ENCODE measurements at places on chromosomes 4 and X.

DNA sequence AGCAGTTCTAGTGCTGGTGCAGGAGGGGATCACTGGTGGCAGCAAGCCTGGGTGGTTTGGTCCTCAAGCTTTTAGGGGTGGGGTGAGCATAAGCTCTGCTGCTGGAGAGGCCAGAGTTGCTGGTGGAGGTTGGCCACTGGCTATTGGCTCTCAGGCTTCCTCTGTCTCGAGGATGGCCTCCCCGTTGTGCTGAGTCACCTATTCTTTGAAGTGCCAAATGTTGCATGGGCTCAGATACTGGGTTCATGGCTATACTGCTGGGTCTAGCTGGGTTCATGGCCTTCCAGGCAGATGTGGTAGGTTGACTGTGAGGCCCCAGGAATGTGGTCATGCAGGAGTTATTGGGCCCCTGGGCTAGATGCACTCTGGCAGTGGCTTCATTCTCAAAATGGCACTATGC lies 466.3 kb downstream of the NAF1 start:
- no peak for DNase-seq

- DNase-seq = no peak
Observed at GRCh38 chr4:157242871-157243270, 22.3 kb downstream of the GRIA2 start.

DNA sequence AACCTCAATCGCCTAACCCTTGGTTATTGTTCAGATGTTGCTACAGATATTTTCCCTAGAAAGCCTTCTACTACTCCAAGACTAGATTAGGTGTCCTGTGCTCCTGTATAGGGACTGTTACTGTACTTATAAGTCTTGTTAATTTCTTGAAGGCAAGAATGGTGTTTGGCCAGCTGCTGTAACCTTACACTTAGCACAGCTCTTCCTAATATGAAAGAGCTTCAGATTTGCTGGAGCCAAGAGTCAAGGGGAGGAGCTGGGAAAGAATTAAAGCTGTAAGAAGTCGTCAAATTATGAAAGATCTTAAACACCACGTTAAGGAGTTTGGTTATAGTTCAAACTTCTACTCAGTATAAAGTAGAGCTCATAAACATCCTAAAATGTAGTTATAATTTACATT lies 245.9 kb upstream of the TLL1 start:
- no peak for DNase-seq

DNA sequence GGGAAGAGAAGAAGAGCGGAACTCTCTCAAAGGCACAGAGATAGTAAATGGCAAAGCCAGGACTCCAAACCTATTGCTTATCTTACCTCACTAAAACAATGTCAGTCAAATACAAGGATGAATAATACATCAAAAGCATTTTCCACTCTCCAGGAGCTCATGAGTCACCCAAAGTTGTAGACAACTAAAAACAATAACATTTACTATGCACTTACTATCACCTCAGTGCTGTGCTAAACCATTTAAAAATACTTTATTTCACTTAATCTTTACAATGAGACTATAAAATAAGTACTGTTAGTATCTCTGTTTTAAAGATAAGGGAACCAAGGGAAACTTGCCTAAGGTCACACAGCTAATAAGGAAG lies 163.2 kb upstream of the SPANXC start:
- DNase-seq = no peak

- no peak for DNase-seq
Observed at GRCh38 chr4:152640058-152640921, 39.5 kb downstream of the TMEM154 start.

DNA sequence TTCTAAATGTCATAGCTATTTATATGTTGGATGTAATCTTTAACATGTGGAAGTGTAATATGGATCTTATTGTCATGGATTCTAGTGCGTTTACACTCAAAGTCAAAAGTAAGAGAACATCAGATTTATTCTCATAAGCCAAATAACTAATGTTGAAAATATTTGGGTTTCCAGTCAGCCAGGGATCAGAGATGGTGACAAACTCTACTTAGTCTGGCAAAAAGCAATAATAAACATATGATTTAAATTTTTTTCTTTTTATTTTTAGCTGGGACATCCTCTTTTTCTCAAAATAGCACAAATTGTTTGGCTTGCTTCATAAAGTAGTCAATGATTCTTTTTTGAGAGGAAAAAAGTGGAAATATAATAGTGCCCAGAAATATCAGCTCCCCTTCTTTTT lies 392.3 kb downstream of the ARHGAP24 start:
- no peak for DNase-seq

GRCh38 chr4:94924566-94924965 lies 166.8 kb downstream of the BMPR1B start:
- DNase-seq = no peak

DNA sequence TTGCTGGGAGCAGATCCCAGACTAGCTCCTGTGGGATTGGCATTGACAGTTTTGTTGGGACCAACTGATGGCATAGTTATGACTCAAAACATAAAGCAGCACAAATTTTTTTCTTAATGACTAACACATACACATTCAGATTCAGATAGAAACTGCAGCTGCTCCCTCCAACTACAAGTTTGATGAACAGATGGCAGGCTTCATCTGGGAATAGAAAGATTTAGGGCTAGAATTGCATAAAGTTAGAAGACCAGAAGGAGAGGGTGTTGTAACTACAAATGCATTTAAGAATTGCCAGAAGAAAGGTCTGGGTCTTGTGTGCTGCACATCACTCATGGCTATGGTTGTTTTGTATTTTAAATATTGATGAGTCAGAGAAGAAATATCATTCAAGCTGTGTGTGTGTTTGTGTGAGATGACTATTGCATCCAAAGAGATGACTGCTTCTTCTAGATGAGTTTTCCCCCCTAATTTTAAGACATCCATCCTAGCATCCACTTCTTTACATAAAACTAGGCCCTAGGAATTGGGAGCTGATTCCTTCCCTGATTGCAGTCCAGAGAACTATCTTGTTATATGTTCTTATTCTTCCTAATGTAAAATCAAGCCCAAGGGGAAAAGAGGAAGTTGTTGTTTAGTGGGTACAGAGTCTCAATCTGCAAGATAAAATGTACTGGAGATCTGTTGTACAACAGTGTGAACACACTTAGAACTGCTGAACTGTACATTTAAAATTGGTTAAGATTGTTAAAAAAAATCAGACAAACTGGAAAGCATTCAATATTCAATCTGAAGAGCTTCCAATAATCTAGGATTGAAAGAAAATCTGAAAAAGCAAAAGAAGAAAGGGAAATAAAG lies 175.1 kb downstream of the PARM1 start:
- no peak for DNase-seq

DNA sequence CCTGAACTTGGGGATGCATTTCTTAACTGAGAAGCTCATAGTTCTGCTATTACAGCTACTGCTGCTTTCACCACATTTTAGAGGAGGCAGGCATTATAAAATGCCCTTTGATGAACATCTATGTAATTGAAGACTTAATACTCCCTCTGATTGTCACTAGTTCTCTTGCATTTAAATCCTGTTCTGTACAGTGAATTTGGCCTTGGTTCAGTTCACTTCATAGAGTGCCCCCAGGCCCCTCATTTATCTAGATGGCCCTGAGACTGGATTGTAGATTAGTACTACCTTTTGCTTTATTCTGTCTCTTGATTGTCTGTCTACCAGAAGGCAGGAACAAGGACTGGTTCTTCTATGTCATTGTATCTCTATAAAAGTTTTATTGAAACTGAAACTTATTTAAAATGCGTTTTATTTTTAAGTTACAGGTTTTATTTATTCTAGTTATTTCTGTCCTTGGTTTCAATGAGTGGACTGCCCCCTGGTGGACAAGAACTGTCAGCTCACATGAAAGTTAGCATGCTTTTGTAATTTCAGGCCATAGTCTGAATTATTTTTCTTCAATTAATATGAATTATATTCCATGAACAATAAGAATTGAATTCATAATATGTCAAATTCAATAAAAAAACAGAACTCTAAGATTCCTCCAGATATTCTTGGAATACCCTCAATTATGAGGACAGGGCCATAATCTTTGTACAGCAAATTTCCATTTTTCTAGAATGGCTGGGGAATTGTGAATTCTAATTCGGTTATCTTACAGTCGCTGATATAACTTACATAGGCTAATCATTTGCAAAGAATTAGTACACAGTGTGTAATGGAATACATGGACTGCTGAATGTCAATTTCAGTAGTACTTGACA lies 47.2 kb upstream of the TMEM33 start:
- peak; percentile 42 for DNase-seq

- no peak for DNase-seq
Observed at GRCh38 chr4:17329046-17329445, 182.8 kb downstream of the QDPR start.

- no peak for DNase-seq
Observed at GRCh38 chrX:40095583-40096394, 2.0 kb downstream of the BCOR start.

GRCh38 chrX:126164226-126164625 lies 1.9 kb downstream of the DCAF12L2 start:
- DNase-seq = no peak

GRCh38 chr4:4852591-4853362 lies 6.7 kb upstream of the MSX1 start:
- DNase-seq = no peak

DNA sequence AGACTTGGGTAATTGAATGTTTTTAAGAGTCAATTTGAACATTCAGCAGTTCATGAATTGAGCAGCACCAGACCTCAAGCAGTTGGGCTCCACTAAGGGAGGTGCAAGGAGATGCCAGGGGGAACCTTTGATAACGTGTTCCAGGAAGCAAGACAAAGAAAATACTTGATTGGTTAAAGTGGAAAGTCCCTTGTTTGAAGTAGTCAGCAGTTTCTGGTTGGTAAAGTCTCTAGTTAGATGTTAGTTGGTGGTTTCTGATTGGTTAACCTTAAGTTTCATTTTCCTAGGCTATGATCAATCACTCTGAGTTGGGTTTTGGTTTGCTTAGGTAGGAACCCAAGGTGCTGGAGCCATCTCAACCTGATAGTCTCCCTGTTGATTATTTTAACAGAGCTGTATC lies 4.0 kb downstream of the HERC6 start:
- peak; percentile 49 for DNase-seq

DNA sequence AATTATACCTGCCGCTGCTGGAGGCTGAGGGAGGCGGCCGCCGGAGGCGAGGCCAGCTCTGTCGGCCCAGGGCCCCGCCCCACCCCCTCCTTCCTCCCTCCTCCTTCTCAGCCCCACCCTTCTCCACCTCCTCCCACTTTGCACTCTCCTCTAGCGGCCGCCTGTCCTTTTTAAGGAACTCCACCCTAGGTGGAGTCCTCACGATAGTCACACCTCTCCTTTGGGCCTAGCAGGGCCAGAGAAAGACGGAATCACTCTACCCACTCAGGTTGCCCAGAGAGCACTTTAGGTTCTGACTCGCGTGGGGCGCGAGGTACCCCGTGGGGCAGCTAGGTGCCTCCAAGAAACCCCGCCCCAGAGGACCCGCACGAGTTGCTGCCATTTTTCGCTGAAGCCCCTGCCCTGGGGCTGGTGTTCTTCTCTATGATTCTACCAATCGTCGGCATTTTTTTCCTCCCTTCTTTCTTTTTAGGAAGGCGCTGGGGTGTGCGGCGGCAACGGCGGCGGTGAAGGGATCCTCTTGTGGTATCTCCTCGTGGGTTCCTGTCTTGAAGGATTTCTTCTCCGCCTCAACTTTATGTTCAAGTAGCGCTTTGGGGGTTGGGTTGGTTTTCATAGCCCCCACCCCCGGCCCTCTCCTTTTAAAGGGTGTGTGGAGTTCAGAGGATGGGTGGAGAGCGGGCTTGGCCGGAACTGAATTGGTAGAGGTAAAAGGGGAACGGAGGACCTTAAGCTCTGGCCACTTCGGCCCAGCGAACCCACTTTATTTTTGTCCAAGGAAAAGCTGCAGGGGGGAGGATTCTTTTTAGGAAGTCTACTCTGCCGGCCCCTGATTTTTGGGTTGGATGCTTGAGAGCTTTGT lies at the start of gene KLF8:
Gene KLF8, plus strand, starts transcription at position 136 of the 862 bp plus-strand sequence. CDS start 979 bp downstream, outside the sequence.
- DNase-seq = peak; percentile 44

GRCh38 chr4:186772936-186773487 lies 49.4 kb upstream of the FAT1 start:
- DNase-seq = no peak

GRCh38 chr4:165709973-165710526 lies 163.0 kb upstream of the TLL1 start:
- DNase-seq = no peak

- no peak for DNase-seq
Observed at GRCh38 chrX:93319609-93320008, 353.8 kb downstream of the NAP1L3 start.

Data from stimulated activated naive CD8-positive, alpha-beta T cell treated with anti-CD3 and anti-CD28 coated beads, Interleukin-15, Interleukin-2, amounts not matched to agents 100 U/mL and 50 U/mL, for 24 hours (primary cell).